ENCODE measurements at places on chromosomes 4 and X.

- DNase-seq: no peak
These were observed 2.3 kb upstream of the PPP2R3B start for GRCh38 chrX:389021-389441.

DNA sequence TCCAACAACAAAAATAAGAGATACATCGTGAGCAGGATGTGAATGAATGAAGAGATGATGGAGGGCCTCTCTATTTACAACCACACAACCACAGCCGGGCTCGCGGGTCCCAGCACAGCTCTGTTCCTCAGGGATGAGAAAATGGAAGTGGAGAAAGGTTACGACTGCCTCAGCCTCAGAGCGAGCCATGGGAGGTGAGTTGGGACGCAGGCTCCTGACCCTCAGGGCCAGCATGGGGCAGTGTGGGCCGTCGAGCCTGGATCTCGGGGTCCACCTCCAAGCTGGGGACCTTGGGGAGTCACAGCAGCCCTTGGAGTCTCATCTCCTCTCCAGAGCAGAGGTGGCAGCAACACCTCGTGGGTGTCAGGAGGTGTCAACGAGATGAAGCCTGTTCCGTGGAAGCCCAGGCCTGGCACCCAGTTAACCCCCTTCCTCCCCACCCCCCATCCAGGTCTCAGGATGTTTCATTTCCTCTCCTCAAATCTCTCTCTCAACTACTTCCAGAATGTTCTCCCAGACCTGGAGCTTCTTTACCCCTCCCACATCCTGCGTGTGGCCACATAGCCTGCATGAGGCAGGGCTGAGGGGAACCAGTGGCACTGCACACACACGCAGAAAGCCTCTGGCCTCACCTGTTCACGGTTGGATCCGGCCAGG is 25.9 kb downstream of the C4orf50 start:
- DNase-seq: no peak

DNA sequence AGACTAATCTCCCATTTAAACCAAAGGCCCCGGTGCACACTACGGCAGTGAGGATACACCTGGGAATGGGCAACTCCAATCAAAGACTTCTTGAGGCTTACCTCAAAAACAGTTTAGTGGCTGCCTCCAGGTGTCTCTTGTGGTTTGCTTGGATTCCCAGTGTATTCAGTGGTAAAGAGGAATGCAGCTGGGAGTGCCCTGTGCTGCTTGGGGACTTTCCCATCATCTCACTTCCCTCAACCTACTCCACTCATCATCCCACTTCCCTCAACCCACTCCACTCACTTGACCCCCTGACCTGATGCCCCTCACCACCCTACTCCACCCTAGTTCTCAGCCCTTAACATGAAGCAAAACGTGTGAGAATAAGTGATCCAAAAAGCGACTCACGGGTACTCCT is 177.3 kb upstream of the ETNPPL start:
- DNase-seq: no peak

- DNase-seq: no peak
These were observed 11.5 kb downstream of the RAB9A start for GRCh38 chrX:13700380-13700779.

GRCh38 chr4:7635445-7636239 is 200.9 kb upstream of the PSAPL1 start:
- no peak for DNase-seq

GRCh38 chr4:81684352-81684751 is 212.6 kb upstream of the RASGEF1B start:
- DNase-seq: no peak

GRCh38 chrX:45497290-45497689 is 296.6 kb upstream of the DIPK2B start:
- DNase-seq: no peak

GRCh38 chrX:8304668-8305067 is 133.6 kb upstream of the VCX2 start:
- no peak for DNase-seq

GRCh38 chrX:17744896-17745523 is 7.7 kb downstream of the SCML1 start:
- no peak for DNase-seq
